Activated T-helper 1 cell treated with anti-CD3 and anti-CD28 coated beads, Interleukin-12 subunit alpha, Interleukin-12 subunit beta, Interleukin-2, Interleukin-4 antibody, amounts not matched to agents 30 ng/mL and 10 ng/mL and 1 ng/mL, durations not matched to agents 14 hours and 24 hours and 36 hours (primary cell): ENCODE measurements at places on chromosomes 6 and 20. TPM values are rescaled to one million over a fixed set of nuclear protein-coding genes. Genes with fewer than 3 reads are reported as not detected.

The HTR1E gene
- total RNA-seq: not detected in 2 replicates

The EDN1 gene
- total RNA-seq: 0.12 and 0.36 TPM in 2 replicates

The SNAP91 gene
- total RNA-seq: not detected in 2 replicates

The PTPRT gene
- total RNA-seq: not detected in 2 replicates

The SLC17A2 gene
- 0.10 TPM in 2 replicates for total RNA-seq

The LPIN3 gene
- total RNA-seq: 1.1 and 1.4 TPM in 2 replicates

The LY6G6C gene
- not detected in 2 replicates for total RNA-seq

The OXT gene
- not detected in 2 replicates for total RNA-seq

The ANGPT4 gene
- total RNA-seq: not detected in 2 replicates

The COL21A1 gene
- total RNA-seq: not detected in 2 replicates

The PPP1R16B gene
- total RNA-seq: 139 and 143 TPM in 2 replicates

The SEMG2 gene
- not detected in 2 replicates for total RNA-seq

The FERMT1 gene
- total RNA-seq: 0.29 and 0.93 TPM in 2 replicates

The ZSCAN23 gene
- total RNA-seq: 1.1 and 2.2 TPM in 2 replicates

The PMEPA1 gene
- total RNA-seq: 0.57 and 0.66 TPM in 2 replicates

The SLC52A3 gene
- not detected in 2 replicates for total RNA-seq

The GJA10 gene
- total RNA-seq: not detected in 2 replicates

The CTAGE9 gene
- not detected in 2 replicates for total RNA-seq

The ME1 gene
- not detected in 2 replicates for total RNA-seq

The SMIM29 gene
- total RNA-seq: 14.3 and 15.0 TPM in 2 replicates

The GPSM3 gene
- 82.5 and 84.7 TPM in 2 replicates for total RNA-seq

The PLG gene
- 0.24 and 0.60 TPM in 2 replicates for total RNA-seq

The SAMD3 gene
- total RNA-seq: 3.1 and 4.6 TPM in 2 replicates

The DSP gene
- not detected in 2 replicates for total RNA-seq

The UBE2C gene
- 114 and 118 TPM in 2 replicates for total RNA-seq

The GRIK2 gene
- not detected in 2 replicates for total RNA-seq

The HNF4A gene
- total RNA-seq: not detected in 2 replicates

The MEI4 gene
- total RNA-seq: not detected in 2 replicates

The TPD52L1 gene
- 0.29 TPM in 1 of 2 replicates, not detected in the other for total RNA-seq

The SCGN gene
- not detected in 2 replicates for total RNA-seq

The DEF6 gene
- 123 and 125 TPM in 2 replicates for total RNA-seq

The SPEF1 gene
- total RNA-seq: 0.12 TPM in 1 of 2 replicates, not detected in the other

The MAS1 gene
- not detected in 2 replicates for total RNA-seq

The C20orf202 gene
- total RNA-seq: not detected in 2 replicates

The ZSCAN12 gene
- 5.6 and 5.7 TPM in 2 replicates for total RNA-seq

The TCP11 gene
- not detected in 2 replicates for total RNA-seq

The CASP8AP2 gene
- total RNA-seq: 38.3 and 40.2 TPM in 2 replicates

The CRISP3 gene
- not detected in 2 replicates for total RNA-seq

The ZBTB46 gene
- total RNA-seq: 1.1 and 1.2 TPM in 2 replicates

The NR2E1 gene
- total RNA-seq: not detected in 2 replicates

The UBD gene
- total RNA-seq: 0.59 and 0.93 TPM in 2 replicates

The GSTA2 gene
- total RNA-seq: not detected in 2 replicates

The TXLNB gene
- 0.08 TPM in 1 of 2 replicates, not detected in the other for total RNA-seq

The POU3F2 gene
- total RNA-seq: not detected in 2 replicates

The SLC32A1 gene
- not detected in 2 replicates for total RNA-seq

The KIAA0408 gene
- 14.7 and 16.9 TPM in 2 replicates for total RNA-seq

The PI16 gene
- not detected in 2 replicates for total RNA-seq

The KCNK15 gene
- total RNA-seq: 1.1 TPM in 2 replicates
